ENCODE measurements at places on chromosomes 5 and 9.

DNA sequence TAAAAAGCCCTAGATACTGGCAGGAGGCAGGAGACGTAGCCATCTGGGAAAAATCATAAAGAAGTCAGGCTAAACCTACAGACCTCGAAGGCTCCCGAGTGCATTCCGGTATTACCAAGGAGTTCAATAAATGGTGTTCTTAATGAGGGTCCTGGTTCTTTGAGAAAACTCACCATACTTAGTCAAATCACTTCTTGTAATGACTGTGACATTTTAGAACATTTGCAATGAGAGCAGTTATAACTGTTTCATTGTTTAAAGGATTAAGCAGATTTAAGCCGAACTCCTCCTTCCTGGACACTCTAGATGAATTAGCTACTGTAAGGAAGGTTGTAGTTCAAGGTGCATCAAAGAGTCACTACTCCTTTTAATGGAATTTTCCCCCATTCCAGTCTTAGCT is 67.8 kb downstream of the EFNA5 start:
- DNase-seq: no peak

GRCh38 chr9:111405701-111406100 is 75.7 kb upstream of the OR2K2 start:
- DNase-seq: no peak

GRCh38 chr9:127159325-127159801 is 36.9 kb upstream of the ANGPTL2 start:
- no peak for DNase-seq

DNA sequence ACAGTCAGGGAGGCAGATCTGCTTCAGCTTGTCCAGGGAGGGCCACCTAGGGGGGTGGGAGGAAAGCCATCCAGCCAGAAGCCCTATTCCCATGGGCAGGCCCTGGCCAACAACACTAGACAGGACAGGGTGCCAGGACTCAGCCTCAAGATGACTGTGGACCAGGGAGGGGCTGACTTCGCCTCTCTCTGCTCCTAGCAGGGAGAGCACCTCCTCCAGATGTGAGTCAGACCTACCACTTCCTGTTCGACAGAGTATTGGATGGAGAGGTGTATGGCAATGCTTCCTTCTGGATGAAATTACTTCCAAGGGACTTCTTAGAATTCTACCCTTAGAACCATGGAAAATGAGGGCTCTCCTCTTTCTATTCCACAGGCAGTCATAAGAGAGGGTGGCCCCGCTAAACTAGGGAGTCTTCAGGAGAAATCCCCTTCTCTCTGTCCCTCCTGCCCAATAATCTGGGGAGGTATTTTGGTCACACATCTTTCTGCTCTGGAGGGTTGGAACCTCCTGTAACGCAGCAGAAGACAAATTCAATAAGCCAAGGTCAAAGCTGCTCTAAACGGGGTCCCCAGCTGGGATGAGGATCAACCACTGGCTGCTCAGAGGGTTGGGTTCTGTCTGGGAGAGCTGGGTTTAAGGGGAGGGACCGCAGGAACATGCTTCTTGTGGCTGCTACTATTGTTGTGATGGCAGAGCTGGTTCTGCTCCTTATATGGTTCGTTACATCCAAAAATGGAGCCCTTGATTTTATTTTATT is 23.2 kb upstream of the RCL1 start:
- DNase-seq: no peak

GRCh38 chr9:5876026-5876425 is 14.7 kb upstream of the MLANA start:
- no peak for DNase-seq

DNA sequence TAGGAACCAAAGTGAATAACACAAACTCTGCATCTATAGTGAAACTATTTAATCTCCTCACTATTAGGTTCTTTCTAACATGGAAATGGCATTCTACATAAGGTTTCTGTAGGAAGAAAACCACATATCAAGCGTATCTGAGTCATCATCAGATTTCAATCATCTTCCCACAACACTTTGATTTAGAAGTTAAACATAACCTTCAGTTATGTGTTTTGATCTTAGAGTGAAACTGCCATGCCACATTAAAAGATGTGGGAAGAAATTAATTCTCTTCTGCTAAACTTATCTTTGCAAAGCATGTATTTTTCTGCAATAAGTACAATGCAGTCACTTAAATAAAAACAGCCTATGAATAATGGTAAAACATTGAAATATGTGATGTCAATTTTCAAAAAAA is 55.0 kb downstream of the MEF2C start:
- no peak for DNase-seq

GRCh38 chr5:102288630-102289029 is 7.5 kb downstream of the SLCO4C1 start:
- DNase-seq: no peak

DNA sequence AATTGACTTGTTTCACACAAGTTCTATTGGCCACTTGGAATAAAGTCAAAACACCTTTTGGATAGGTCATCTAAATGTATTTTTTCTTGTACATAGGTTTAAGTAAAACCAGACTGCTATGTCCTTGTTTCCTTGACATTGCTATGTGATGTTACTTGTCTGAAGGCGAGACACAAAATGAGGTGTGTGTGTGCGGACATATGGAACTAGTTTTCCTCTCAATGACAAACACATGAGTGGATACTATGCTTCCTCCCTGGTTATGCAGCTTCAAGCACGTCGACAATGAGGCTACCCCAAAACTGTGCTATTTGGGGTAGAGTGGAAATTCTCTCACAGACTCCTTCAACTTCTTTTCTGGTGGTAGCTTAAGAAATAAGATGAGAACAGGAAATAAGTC is 276.8 kb downstream of the GAS1 start:
- no peak for DNase-seq

- no peak for DNase-seq
These were observed 17.2 kb downstream of the TSPAN17 start for GRCh38 chr5:176664479-176664878.

GRCh38 chr5:149628221-149628620 is 46.9 kb downstream of the ARHGEF37 start:
- DNase-seq: no peak

DNA sequence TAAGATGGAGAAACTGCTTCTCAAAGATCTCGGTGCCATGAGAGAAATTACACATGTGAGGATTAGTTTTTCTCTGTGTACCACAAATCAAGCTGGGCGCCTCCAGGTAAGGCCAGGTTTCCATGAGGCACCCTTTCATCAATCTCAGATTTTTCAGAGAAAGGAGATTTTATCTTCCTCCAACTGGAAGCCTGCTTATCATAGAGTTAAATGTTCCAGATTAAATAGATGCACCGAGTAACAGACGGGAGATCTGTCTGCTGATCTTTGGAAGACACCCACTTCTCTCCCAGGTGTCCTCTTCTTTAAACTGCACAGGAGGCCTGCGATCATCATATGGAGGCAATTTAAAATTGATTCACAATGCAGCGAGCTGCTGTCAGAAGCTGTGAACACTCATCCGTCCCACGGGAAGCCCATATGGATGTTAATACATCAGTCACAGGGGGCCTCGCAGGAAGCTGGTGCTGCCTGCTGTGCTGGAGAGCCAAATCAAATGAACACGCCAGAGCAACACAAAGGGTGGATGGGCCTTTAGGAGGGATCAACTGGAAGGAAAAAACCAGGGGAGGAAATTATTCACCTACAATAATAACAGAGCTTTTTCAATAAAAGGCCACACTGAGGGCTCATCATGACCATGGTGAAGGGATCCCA is 93.3 kb downstream of the TLE1 start:
- no peak for DNase-seq

- DNase-seq: no peak
These were observed 877 bp upstream of the CAMSAP1 start for GRCh38 chr9:135908093-135908753.

GRCh38 chr9:136019681-136020060 is 58.5 kb upstream of the UBAC1 start:
- DNase-seq: no peak

DNA sequence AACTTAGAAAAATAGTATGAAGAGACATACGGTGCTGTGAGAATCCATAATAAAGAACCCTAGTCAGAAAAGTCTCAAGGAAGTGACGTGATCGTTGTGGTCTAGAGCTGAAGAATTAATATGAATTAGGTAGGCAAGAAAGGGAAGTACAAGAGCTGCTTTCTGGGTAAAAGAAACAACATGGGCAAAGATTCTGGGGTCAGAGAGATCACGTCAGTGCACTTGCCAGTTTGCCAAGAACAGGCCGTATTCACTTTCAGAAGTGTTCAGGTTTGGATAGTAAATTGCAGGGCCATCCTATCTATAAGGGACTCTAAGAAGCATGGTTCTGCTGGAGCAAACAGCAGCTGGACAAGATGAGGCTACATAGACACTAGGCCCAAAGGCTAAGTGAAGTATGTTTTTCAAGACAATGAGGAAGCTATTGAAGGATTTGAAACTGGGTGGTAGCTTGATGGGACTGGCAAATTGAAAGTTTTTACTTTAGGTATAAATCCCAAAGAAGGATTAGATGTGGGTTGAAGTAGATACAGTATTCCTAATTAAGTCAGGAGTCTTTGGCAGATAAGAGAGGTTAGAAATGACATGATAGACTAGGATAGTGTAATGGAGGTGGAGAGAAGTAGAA is 4.8 kb upstream of the CHD1 start:
- DNase-seq: no peak

DNA sequence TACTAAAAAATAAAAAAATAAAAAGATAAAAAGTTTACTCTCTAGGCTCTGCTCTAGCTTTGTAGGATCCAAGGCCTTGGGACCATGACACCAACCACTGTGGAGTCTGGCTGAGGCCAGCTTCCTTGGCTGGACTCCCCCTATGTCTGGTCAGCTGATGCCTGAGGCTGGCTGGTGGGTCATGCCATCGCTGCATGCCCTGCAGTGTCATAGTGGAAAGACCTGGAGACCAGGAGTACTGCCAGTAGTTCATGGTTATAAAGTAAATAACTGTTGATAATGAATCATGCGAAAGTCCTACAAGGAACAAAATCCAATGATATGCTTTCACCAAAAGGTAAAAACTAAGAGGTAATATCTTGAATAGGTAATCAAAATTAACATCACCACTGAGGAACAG is 43.2 kb downstream of the GARNL3 start:
- no peak for DNase-seq

- DNase-seq: no peak
These were observed 152.7 kb upstream of the MVB12B start for GRCh38 chr9:126173929-126174328.

DNA sequence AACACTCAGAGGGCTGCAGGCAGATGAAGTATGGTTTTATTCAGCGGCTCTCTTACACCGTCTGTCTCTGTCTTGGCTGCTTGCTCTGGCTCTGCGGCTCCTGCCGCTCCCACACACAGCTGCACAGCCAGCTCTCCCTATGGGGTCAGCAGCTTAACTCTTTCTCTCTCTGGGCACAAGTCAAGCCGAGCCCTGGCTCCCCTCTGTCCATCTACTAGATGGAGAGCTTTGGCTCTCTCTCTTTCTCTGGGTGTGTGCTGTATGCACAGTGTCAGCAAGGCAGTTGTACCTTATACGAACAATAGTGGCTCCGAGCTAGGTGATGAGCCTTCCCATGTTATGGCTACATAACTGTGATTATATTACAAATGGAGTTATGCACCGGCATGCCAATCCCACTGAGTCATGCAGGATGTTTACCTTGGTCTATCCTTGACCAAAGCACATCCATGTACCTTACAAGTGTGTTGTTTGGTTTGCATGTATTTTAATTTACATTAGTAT is 19.3 kb upstream of the PPP2CA start:
- no peak for DNase-seq

- DNase-seq: no peak
These were observed 55.2 kb downstream of the PSMB7 start for GRCh38 chr9:124359855-124360678.

DNA sequence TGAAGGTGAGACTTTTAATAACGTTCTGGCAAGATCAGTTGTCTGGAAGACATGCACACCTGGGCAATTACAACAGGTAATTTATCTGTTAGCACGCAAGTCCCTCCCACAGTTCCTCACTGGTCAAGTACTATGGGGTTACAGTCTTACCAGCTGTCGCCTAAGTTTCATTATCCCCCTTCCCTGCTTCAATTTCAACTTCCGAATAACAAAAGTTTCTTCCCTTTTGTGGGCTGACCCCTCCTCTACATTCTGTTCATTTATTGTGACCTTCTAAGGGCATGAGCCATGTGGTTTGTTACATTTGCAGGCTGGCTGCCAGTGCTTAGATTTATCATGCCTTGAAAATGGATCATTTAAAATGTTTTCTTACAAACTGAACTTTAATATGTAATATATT is 16.5 kb downstream of the GAPT start:
- DNase-seq: no peak

DNA sequence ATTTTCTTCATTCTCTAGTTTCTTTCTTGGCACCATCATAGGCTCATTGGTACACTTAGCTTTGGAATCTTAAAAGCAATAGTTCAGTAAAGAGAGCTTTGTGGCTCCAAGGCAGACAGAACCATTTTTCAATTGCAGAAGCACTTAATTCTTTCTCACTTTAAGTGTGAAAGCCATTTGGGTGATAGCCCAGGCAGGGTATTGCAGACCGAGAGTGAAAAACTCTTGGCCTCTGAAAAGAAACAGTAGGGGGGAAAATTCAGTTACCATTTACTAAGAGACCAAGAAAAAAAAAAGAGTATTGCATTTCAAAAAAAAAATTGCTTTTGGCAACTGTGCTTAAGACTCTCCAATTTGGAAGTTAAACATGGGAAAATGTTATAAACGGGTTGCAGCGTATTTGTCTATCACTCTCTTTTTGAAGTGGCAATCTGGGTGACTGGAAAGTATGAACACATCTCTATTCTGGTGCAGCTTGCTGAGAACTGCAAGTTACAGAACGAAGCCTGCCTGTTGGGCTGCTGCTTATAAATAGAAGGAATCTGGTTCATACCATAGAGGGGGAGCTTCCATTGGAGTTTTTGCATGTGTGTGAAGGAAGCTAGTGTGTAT is 170.5 kb downstream of the TLE4 start:
- no peak for DNase-seq

GRCh38 chr5:52787600-52788504 is at the start of the genes ITGA1 and PELO:
Gene ITGA1, plus strand, starts transcription at chr5:52787916. Its CDS starts 438 bp downstream, at chr5:52788354.
Gene PELO, plus strand, starts transcription at chr5:52787916. Its CDS starts 12,479 bp downstream, at chr5:52800395.
- DNase-seq: peak; percentile 34

DNA sequence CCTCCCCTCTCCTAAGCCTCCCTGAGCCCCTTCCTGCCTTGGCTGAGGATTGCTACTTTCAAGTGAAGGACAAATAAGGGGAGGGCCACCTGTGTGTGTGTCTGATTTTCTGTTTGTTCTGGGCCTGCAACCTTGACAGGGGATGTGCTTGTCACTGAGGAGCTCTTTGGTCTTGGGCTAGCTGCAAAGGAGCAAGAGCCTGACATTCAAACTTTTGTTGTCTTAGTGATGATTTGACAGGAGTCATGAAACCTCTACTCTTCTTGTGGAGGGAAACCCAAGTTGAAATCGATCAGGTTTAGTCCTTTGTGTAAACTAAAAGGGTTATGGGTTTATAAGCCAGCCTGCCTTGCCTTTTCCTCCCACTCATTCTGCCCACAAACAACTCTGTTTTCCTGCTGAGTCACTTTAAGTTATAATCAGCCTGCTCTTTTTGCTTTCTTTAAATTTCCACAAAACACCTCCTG is 16.9 kb downstream of the CLTA start:
- no peak for DNase-seq
